ENCODE measurements at places on chromosomes 7 and 10.
A peak's percentile ranks its signal among the peaks of the same experiment; 100 is the strongest.

GRCh38 chr10:52077814-52078213 lies 236.3 kb upstream of the DKK1 start:
- no peak for DNase-seq

- DNase-seq: peak; percentile 24
Observed at GRCh38 chr10:86535132-86535882, 13.7 kb upstream of the WAPL start.

GRCh38 chr10:5643346-5644067 lies 22.9 kb downstream of the ASB13 start:
- DNase-seq: no peak

DNA sequence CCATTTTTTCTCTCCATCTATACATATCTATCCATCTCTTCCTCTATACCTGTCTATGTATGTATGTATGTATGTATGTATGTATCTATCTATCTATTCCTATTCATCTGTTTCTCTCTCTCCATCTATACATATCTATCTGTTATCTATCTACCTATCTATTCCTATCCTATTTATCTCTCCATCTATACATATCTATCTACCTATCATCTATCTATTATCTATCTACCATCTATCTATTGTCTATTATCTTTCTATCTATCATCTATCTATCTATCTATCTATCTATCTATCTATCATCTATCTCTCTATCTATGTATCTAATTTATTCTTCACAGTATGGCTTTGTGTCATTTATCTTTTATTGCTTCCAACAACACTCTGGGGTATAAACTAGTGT lies 1124.4 kb downstream of the TYW1 start:
- no peak for DNase-seq

DNA sequence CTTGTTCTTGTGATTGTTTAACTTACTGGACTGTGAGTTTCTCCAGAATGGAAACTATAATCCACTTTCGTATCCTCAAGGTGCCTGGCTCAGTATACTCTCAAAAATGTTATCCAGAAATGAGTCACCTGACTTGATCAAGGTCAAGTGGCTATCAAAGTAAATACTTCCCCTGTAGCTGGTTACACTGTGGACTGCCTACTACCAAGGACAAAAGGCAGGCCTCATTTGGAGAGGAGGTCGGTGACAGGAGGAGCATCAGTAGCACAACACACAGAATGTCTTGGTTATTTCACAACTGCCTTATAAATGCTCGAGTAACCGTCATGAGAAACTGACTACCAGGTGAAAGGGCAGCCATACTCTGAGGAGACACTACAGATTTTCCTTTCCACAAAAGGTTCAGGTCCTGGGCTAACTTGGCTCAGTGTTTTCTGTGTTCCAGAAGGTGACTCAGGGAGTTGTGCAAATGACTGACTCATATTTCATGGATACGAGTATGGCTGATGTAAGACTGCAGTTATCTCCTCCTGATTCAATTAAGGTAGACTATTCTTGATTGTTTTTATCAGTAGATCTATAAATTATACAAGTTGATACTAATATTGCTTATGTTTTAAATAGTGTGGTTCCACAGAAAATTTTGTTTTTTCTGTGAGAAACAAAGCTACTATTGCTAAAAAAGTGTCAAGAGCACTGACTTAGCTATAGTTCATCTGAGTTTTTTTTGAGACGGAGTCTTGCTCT lies 4.2 kb upstream of the CCNY start:
- no peak for DNase-seq

DNA sequence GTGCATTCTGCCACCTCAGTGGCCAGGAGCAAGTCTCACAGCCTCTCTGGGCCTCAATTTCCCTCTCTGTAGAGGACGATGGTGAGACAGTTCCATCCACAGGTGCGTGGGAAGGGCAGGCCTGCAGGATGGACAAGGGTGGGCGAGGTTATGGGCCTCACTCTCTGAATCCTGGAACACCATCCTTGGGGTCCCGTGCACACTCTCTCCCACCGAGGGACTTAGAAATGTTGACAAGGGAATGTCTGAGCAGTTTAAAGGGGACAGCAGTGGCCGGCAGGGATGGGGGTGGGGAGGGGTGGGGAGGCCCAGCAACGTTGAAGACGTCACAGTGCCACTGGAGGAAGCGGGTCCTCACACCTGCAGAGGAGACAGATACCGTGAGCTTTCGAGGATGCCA lies 111.5 kb downstream of the FOXL3 start:
- no peak for DNase-seq

DNA sequence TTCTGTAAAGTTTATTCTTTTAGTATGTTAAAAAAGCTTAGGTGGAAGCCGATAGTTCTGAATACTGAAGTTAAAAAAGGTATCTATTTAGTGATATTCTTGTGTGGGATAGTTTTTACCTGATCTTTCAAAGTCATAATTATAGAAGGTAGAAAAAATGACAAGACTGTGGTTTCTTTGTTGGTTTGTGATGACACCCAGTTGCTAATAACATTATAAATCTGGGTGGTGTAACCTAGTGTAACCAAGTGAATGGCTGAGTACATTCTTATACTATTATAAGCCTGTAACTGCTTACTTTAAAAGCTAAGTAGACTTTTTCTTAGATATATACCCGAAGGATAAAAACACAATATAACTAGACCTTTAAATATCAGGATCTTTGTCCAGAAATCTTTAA lies 2.3 kb downstream of the CDK13 start:
- DNase-seq: no peak
